ENCODE measurements at places on chromosomes 5 and 9. TPM values are rescaled to one million over a fixed set of nuclear protein-coding genes. Genes with fewer than 3 reads are reported as not detected.

BNC2 gene
- 4.7 TPM for total RNA-seq

HSPB3 gene
- total RNA-seq: not detected

NSA2 gene
- 127 TPM for total RNA-seq

RELL2 gene
- total RNA-seq: 3.8 TPM

ADAMTS13 gene
- 0.49 TPM for total RNA-seq

BTNL3 gene
- total RNA-seq: not detected

SPATA6L gene
- 2.1 TPM for total RNA-seq

TBC1D2 gene
- total RNA-seq: 11.2 TPM

SMIM32 gene
- not detected for total RNA-seq

GHR gene
- not detected for total RNA-seq

FREM1 gene
- not detected for total RNA-seq

COL15A1 gene
- total RNA-seq: 0.34 TPM

IFNA2 gene
- not detected for total RNA-seq

GGTA1 gene
- total RNA-seq: not detected

IL3 gene
- total RNA-seq: not detected

SV2C gene
- not detected for total RNA-seq

CORO2A gene
- 1.1 TPM for total RNA-seq

LCN9 gene
- not detected for total RNA-seq

ZDHHC11B gene
- 1.2 TPM for total RNA-seq

SLC6A3 gene
- 0.17 TPM for total RNA-seq

All from A549 treated with DMSO at 1 μM for 4 hours (cell line).